ENCODE measurements at places on chromosomes 1 and 21. TPM values are rescaled to one million over a fixed set of nuclear protein-coding genes. Genes with fewer than 3 reads are reported as not detected.

The SPATA6 gene
- 6.8 TPM for total RNA-seq

The TRIM45 gene
- 16.0 TPM for total RNA-seq

The CYP4A22 gene
- total RNA-seq = not detected

The LRRC3 gene
- 1.5 TPM for total RNA-seq

The B3GALT2 gene
- 0.40 TPM for total RNA-seq

The PALMD gene
- 0.40 TPM for total RNA-seq

The C4BPB gene
- total RNA-seq = not detected

The PSRC1 gene
- 17.3 TPM for total RNA-seq

The DISP1 gene
- 2.1 TPM for total RNA-seq

The ST3GAL3 gene
- total RNA-seq = 4.1 TPM

All from SK-MEL-5 (cell line).